Psoas muscle (tissue), 8 donors: ENCODE measurements at places on chromosomes 3 and 15. TPM values are rescaled to one million over a fixed set of nuclear protein-coding genes. Genes with fewer than 3 reads are reported as not detected.

GRCh38 chr3:141849056-141849815 is 27.2 kb upstream of the ATP1B3 start:
- H3K36me3 ChIP-seq, result no peaks in the 10 kb centered on the region
- no peaks in the 10 kb centered on the region for H3K4me1 ChIP-seq
- no peak overlapping the region for H3K4me3 ChIP-seq
- no peak for DNase-seq

DNA sequence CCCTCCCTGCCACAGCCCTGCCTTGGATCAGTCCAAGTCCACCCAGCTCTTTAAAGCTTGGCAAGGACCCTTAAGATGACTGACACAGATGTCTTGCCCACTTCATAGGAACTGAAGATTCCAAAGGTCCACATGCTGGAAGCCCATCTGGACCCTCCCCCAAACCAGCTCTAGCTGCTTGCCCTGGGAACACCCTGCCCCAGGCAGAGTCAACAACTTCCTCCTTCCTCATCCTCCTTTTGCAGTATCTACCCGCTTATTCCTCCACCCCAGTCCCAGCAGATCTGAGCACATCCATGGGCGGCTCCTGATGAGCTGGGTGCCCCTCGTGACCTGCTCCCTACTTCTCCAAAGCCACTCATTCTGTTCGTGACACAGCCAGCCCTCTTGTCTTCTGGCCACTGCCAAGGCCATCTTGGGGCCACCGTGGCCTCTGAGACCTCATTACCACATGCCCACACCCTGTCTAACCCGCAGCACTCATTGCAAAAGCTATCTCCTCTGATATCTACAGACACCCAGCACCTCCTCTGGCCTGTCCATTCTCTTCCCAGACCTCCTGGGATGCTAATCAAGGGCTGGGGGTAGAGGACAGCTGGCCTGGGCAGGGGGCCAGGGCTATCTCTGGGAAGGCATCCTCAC is 2.0 kb upstream of the PFKFB4 start:
- no peak overlapping the region for H3K4me3 ChIP-seq
- peak; percentile 74 for DNase-seq
- no peaks in the 10 kb centered on the region for H3K27me3 ChIP-seq
- H3K4me1 ChIP-seq, result peaks cover 33% of the 10 kb centered on the region
- H3K27ac ChIP-seq, result peak overlapping the region; percentile 50

- H3K4me3 ChIP-seq, result no peak overlapping the region
- no peak for DNase-seq
- H3K36me3 ChIP-seq, result no peaks in the 10 kb centered on the region
- no peaks in the 10 kb centered on the region for H3K4me1 ChIP-seq
- no peaks in the 10 kb centered on the region for H3K27me3 ChIP-seq
Observed at GRCh38 chr15:56524915-56525314, 60.0 kb upstream of the MNS1 start.

- peak; percentile 93 for DNase-seq
- H3K36me3 ChIP-seq, result no peaks in the 10 kb centered on the region
- H3K4me3 ChIP-seq, result peak overlapping the region; percentile 60
- no peaks in the 10 kb centered on the region for H3K4me1 ChIP-seq
Observed at GRCh38 chr15:68875377-68876116, 54.8 kb upstream of the SPESP1 start.

DNA sequence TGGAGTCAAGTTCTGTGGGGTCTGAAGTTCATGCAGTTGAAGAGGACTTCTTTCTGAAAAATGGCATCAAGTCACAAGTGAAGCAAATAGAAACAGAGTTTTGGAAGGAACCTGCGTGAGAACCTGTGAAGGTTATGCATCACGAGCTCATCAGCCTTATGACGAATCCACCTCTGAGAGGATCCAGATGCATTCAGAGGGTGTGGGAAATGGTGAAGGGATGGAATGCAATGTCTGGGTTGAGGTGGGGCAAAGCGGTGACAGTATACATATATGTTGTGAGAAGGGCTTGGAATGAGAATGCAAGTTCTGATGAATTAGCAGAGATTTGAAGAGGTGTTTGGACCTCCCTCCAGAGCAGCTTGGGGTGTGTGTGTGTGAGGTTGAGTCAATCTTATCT is 382.1 kb upstream of the TBL1XR1 start:
- DNase-seq, result no peak
- H3K36me3 ChIP-seq, result no peaks in the 10 kb centered on the region

- no peak overlapping the region for H3K4me3 ChIP-seq
- no peaks in the 10 kb centered on the region for H3K36me3 ChIP-seq
- DNase-seq, result no peak
- peaks cover 5% of the 10 kb centered on the region for H3K27me3 ChIP-seq
- H3K4me1 ChIP-seq, result no peaks in the 10 kb centered on the region
Observed at GRCh38 chr3:122343654-122344053, 18.6 kb downstream of the CSTA start.

- no peaks in the 10 kb centered on the region for H3K4me1 ChIP-seq
- no peak overlapping the region for H3K27ac ChIP-seq
- no peaks in the 10 kb centered on the region for H3K27me3 ChIP-seq
- no peak for DNase-seq
- no peak overlapping the region for H3K4me3 ChIP-seq
- H3K36me3 ChIP-seq, result no peaks in the 10 kb centered on the region
Observed at GRCh38 chr3:145807990-145808389, 353.0 kb downstream of the PLOD2 start.

DNA sequence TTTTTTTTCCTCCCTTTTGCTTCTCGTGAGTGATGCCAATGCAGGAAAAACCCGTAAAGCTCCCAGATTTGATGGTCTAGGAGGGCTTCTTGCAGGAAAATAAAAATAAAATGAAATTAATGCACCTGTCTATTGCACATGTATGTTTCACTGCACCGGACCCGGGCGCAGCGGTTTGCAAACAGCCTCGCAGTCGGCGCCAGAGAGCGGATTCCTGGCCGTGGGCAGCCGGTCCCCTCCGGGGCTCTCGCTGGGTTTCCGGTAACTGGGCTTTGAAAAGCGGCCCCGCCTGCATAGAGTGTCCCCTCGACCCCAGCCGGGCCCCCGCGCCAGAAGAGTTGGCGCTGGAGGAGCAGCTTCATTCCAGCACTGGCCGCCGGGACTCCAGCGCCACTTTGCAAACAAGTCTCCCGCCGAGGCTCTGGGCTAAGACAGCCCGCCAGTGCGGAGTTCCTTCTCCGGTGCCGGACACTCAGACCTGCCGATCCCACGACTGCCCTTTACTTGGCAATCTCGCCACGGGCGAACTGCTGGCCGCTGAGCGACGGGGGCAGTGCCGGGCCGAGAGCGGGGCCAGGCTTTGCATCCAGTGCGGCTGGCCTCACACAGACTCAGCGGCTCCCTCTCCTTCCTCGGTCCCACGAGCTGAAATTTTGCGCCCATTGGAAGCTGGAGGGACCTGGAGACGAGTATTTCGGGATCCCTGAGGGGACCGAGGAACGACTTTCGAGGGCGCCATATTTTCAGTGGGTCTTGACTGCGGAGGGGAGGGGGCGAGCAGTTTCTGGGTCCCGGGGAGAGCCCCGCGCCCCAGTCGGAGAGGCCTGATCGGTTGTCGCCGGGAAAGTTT is 225.9 kb upstream of the C2CD4B start:
- H3K36me3 ChIP-seq, result no peaks in the 10 kb centered on the region
- DNase-seq, result peak; percentile 50
- H3K4me1 ChIP-seq, result peaks cover 23% of the 10 kb centered on the region

DNA sequence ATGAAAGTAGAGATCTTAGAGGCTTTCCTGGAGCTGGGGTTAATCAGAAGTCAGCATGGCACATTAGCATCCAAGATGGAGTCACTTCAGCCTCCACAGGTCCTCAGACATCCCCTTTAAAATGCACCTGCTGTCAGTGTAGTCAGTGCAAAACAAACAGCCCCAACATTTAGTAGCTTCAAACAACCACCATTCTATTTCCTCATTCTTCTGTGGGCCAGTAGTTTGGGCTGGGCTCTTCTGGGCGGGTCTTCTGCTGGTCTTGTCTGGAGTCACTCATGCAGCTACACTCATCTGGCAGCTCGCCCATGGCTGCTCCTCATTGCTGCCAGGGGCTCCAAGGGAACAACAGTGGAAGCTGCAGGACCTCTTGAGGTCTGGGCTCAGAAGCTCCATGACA is 99.9 kb downstream of the TLE3 start:
- H3K27me3 ChIP-seq, result no peaks in the 10 kb centered on the region
- H3K4me3 ChIP-seq, result no peak overlapping the region
- no peaks in the 10 kb centered on the region for H3K4me1 ChIP-seq
- peak; percentile 33 for DNase-seq

- no peak overlapping the region for H3K27ac ChIP-seq
- H3K36me3 ChIP-seq, result no peaks in the 10 kb centered on the region
- H3K4me3 ChIP-seq, result no peak overlapping the region
- H3K27me3 ChIP-seq, result no peaks in the 10 kb centered on the region
- H3K4me1 ChIP-seq, result no peaks in the 10 kb centered on the region
Observed at GRCh38 chr3:146280864-146281263, 30.0 kb upstream of the PLSCR4 start.

DNA sequence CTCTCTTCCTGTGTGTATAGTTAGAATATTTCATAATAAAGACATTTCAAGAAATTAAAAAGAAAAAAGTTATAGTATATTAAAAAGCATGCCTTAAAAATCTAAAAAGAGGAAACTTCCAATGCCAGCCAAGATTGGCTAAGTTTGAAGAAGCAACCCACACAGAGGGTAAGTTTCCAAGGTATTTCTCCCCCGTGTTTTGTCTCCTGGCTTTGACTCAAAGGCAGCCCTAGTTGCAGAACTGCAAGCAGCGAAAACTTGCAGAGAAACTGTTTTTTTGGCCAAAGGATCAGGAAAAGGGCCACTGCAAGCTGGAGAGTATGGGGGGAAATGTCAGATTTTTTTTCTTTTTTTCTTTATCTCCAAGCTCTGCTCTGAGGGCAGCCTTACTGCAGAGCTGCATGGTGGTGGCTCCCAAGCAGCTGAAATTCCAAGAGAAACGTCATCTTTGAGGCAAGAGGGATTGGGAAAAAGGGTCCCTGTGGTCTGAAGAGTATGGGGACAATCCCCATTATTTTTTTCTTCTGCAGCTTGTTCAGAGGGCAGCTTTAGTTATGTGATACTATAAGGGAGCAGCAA is 23.0 kb downstream of the HACL1 start:
- H3K27me3 ChIP-seq, result no peaks in the 10 kb centered on the region
- H3K27ac ChIP-seq, result no peak overlapping the region
- H3K36me3 ChIP-seq, result peaks cover 2% of the 10 kb centered on the region
- DNase-seq, result no peak
- no peak overlapping the region for H3K4me3 ChIP-seq

DNA sequence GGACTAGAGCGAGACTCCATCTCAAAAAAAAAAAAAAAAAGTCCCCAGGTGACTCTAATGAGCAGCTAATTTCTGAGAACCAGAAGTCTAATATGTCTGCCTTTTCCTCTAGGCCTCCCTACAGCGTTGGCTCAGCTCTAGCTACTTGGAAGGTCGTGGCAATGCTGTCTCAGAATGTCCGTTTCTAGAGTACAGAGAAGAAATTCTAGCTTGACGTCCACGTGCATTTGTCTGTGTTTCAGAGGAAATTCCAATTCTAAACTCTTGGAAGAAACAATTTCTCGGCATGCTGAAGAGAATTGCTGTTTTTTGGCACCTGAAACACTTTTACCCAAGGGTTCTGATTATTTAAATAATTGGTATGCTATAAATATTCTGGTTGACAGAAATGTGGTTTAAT is 78.8 kb downstream of the SOX2 start:
- no peak overlapping the region for H3K27ac ChIP-seq
- no peaks in the 10 kb centered on the region for H3K36me3 ChIP-seq
- H3K4me1 ChIP-seq, result no peaks in the 10 kb centered on the region
- H3K27me3 ChIP-seq, result peaks cover 2% of the 10 kb centered on the region

CHRNA3 gene
- not detected for total RNA-seq

GPR27 gene
- total RNA-seq, result 1.1 TPM

HRG gene
- total RNA-seq, result not detected

FEZF2 gene
- total RNA-seq, result not detected

CEP152 gene
- total RNA-seq, result 0.87 TPM

POC1A gene
- total RNA-seq, result 3.2 TPM

GRK7 gene
- 0.16 TPM for total RNA-seq
